Dermis microvascular lymphatic vessel endothelial cell (primary cell): ENCODE measurements at places on chromosomes 16 and 17.
A peak's percentile ranks its signal among the peaks of the same experiment; 100 is the strongest.

DNA sequence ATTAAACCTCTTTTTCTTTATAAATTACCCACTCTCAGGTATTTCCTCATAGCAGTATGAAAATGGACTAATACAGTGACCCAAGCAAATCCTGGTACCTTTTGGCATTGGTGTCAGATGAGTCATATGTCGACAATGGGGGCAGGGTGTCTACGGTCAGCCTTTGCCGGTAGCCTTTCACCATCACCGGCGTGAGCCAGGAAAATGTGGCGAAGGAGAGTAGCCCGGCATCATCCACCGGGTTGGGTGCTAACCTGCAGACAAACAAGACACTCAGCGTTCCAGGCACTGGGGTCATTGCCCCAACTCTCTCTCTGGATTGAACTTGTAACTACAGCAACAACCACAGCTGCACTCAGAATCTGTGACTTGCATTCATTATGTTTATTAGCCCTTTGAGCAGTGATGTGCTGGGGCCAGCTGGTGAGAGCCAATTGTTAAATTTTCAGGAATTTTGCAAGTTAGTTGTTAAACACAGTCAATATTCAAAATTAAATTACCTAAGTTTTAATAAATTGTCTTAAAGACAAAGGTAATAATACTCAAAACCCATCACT, 11.9 kb downstream of the ABCC12 start:
- DNase-seq: no peak

- no peak for DNase-seq
Observed at GRCh38 chr16:83345846-83346640, 461.7 kb upstream of the HSBP1 start.

- no peak for DNase-seq
Observed at GRCh38 chr17:57898487-57899311, 48.9 kb upstream of the MRPS23 start.

DNA sequence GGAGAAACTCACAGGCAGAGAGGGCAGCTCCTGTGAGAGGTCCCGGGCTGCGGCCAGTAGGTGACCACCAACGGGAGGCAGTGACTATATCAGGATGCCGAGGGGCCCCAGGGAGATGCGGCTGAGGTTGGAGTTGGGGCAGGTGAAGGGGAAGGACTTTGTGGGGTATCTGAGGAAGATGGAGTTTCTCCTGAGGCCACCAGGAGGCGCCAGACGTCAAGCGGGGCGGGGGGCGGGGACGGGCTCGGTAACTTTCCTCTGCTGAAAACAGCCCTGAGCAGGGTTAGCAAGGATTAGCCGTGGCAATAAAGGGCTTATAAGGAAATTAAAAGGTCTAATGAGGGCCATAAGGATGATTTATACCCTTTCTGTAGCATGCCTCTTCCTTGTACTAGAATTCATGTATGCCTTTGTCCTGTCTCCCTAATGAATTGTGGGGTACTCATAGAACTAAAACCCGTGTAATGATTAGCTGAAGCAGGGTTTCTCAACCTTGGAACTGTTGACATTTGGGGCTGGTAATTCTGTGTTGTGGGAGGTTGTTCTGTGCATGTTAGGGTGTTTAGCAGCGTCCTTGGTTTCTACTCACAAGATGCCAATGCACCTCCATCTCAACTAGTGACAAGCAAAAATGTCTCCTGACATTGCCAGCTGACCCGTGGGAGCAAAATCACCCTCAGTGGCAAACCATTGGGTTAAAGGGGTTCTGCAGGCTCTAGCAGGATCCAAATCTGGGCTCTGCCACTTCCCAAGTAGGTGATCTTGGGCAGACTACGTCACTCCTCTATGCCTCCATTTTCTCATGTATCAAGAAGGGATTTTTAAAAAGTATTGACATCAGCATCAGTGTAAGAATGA, 74.8 kb upstream of the GRIN2A start:
- DNase-seq: peak; percentile 1

GRCh38 chr16:12090151-12090530, 113.6 kb downstream of the SNX29 start:
- DNase-seq: no peak

DNA sequence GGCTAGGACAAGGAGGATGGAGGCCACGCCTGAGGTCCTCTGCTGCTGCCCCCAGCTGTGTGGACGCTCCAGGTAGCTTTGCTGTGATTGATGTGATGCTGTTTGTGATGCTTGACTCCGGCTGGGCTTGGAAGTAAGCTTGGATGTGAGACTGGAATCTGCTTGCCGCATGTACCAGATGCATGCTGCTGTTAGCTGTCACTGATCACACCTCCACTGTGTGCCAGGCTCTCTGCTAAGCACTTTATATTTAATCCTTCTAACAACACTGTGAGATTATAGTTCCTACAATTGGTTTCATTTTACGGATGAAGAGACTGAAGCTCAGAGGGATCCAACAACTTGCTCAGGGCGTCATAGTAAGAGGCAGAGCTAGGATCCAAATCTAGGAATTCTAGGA, 23.5 kb downstream of the SNX29 start:
- no peak for DNase-seq

DNA sequence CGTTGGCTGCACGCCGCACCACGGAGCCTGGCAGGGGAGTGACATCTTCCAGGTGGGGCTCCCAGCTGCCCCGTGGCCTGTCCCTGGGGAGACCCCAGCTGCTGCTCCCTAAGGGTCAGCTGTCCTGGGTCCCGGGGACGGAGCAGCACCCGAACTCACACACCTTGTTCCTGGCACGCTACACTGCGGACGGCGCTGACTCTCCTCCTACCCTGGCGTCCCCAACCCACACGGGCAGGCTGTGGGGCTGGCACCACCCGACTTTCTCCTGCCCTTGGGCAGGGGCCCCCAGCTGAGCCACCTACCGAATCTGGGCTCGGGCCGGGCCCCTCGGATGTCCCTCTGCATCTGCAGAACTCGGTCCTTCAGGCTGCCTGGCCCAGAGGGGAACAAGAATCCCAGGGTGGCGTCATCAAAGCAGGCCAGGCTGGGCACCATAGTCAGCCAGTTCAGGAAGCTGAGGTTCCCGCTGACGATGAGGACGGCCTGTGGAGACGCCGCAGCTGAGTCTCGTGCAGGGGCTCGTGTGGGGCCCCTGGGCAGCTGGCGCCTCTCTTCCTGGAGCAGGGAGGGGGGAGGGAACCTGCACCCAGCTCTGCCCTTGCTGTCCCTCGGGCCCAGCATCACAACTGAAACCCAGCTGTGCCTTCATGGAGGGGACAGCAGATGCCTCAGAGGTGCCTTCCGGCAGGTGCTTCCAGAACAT, 70.5 kb upstream of the GNG13 start:
- no peak for DNase-seq

- DNase-seq: no peak
Observed at GRCh38 chr17:58818654-58819053, 63.0 kb downstream of the PPM1E start.

- no peak for DNase-seq
Observed at GRCh38 chr17:28385406-28385805, 13.9 kb downstream of the SARM1 start.

DNA sequence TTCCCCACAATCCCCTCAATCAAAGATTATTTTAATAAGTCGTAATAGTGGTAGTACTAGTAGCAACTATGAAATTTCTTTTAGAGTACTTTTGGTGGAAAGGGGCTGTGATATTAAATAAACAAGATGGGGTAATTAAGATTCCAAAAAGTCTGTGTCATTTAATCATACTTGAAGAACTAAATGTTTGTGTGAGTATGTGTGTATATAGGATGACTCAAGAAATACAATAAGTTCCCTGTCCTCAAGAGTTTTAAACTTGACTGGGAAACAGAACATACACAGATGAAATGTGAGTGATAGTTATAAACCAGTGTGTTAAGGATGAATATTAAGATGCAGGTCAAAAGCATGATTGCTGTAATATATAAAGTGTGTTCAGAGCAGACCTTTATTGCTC, 2.3 kb downstream of the ALDH3A2 start:
- DNase-seq: no peak

- DNase-seq: no peak
Observed at GRCh38 chr17:31392002-31392855, 754 bp downstream of the RAB11FIP4 start.

GRCh38 chr17:80807882-80808281, 183.8 kb upstream of the CHMP6 start:
- DNase-seq: no peak

GRCh38 chr17:37797206-37797605, 52.3 kb upstream of the HNF1B start:
- peak; percentile 14 for DNase-seq

DNA sequence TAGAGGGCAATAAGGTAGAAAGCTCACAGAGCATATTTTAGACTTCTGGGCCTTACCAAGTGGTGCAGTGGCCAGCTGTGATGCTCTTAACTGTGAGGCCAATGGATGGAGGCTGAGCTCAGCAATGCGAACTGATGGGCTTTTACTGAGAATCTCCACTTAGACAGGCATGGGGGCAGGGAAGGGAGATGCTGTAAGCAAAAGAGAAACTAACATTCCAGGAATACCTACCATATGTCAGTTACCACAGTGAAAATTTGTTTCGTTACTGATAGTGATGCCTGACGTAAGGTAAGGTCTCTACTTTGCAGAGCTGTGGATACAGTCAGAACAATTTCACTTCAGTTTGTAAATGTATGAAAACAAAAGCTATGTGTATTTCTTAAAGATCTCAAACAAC, 250.6 kb upstream of the ZFHX3 start:
- no peak for DNase-seq

- no peak for DNase-seq
Observed at GRCh38 chr16:68859828-68860227, 16.5 kb downstream of the TANGO6 start.

DNA sequence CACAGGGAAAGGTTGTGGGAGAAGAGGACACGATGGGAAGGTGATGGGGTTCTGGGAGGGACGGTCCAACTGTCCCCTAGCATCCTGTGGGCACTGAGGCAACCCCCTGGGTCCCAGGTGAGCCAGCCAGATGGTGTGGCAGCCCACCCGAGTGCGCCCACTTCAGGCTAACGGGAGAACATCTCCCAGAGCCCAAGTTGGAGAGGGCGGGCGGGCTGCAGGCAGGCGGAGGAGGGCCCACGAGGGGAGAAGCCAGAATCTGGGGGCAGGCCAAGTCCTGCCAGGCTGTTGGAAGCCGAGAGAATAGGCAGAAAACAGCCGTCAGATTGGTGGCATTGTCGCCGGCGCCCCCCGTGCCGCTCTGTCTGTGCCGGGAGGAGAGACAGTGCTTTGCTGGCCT, 13.8 kb upstream of the ABCC3 start:
- DNase-seq: no peak

DNA sequence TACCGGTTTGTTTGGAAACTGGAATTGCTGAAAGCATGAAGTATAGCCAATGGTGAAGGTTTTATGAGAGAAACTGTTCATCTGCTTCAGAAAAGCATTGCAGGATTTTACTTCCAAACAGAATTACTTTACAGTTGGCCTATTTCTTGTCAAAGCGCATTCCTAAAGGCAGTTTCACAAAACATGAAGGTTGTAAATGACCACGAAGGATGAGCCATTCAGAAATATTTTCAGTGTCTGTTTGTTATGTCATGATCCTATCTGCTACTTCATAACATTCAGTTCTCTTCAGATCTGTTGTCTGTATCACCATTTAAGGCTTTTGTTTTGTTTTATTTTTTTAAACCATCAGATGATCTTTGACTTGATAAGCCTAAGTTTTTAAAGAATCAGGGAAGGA, 45.7 kb downstream of the AATF start:
- no peak for DNase-seq

- peak; percentile 34 for DNase-seq
Observed at GRCh38 chr17:75524970-75525805, at the start of gene LLGL2. Gene LLGL2, plus strand, starts transcription at chr17:75525697. Its CDS starts 17,730 bp downstream, at chr17:75543427.

DNA sequence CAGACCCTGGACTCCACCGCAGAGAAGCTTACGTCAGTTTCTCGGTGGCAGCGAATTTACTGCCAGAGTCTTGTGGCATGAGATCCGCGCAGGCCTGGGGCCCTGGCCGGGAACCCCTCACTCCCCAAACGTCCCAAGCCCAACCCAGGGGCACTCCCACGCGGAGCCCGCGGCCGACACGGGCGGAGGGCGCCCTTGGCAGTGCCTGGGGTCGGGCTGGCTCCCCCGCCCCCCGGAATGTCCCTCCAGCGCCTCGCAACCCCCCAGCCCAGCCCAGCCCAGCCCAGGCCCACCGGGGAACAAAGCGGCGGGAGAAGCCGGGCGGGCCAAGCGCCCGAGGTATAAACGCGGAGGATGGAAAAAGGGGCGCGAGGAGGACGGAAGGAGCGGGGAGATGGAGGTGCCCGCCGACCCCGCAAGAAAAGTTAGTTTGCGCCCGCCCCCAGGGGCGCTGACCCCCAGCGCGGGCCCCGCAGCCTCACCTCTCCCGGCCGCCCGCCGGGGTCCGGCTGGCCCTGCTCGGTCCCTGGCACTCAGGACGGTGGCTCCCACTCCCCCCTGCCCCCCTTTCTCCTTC, 330 bp downstream of the CASKIN2 start:
- DNase-seq: no peak

GRCh38 chr16:29911676-29912010, 11.4 kb downstream of the ASPHD1 start:
- DNase-seq: no peak
